NCI-H460 (cell line): ENCODE measurements at places on chromosomes 5 and 9.

DNA sequence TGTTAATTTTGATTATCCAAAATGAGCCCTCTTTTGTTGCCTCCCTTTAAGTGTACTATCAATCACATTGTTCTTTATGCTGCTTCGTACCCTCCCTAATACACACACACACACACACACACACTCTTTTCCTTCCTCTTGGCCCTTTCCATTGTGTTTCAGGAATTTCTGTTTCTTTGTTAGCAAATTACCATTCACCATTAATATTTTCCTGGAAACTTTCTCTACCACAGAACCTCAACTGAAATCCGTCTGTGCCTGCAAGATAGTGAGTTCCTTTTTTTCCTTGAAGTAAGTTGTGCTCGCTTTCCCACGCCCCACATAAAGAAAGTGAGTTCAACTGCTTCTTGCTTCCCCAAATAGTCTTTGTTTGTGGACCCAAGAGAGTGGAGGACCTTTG lies 61.8 kb downstream of the SMIM15 start:
- DNase-seq = no peak

GRCh38 chr9:19618816-19619215 lies 170.0 kb downstream of the SLC24A2 start:
- DNase-seq = no peak

GRCh38 chr5:124328201-124328600 lies 418.2 kb downstream of the ZNF608 start:
- DNase-seq = no peak

DNA sequence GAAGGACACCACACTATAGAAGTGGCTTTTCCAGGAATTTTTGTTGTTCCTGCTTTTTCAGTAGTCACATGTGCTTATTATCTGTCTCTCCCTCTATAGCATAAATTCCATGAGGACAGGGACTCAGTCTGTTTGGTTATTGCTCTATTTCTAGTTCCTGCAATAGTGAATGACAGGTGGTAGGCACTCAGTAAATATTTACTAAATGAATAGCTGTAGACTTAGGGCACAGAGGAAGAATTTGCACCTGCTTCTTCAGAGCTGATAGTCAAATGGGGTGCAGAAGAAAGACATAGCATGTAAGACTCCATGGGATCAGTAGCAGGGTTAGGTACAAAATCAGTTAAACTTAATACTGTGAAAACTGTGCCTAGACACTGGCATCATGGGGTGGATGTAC lies 580.2 kb downstream of the CCDC171 start:
- no peak for DNase-seq
